ENCODE measurements at places on chromosomes 12 and 14. TPM values are rescaled to one million over a fixed set of nuclear protein-coding genes. Genes with fewer than 3 reads are reported as not detected.

DNA sequence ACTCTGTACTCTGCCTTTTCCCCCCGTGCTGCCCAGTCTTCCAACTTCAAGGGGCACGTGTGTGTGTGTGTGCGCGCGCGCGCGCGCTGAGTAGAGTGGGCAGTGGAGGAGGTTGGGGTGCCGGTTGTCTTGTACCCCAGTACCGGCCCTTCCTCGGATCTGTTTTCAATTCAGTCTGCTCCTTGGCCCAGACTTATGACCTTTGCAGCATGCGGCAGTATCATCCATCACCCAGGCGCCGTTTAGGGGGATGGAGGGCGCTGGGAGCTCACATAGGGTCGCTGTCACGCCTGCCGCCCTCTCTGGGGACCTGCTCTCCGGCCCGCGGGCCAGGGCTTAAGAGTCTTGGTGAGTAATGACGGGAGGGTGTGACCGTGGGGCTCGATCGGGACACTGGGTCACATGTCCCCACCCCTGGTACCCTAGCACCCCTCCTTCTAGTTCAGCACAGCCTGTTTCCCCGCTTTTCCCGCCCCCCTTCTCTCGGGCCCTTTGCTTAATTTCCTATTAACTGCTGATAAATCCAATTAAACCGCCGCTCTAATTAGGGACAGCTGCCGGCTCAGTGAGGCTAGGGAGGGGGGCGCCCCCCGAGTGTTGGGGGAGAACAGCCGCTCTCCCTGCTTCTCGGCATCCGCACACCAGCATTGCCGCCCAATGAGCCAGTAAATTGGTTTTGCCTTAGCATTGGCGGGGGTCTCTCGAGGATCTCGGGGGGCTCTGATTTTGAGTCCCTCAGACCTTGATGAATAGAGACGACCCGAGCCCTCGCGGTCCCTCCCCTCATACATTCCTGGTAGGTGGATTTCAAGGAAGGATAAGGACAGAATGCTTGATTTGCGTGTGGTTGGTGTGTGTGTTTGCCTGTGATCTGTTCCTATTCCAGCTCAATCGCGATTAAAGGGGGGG lies 9.3 kb downstream of the STAC3 start:
- peaks cover 77% of the 10 kb centered on the region for H3K27me3 ChIP-seq
- peak overlapping the region; percentile 60 for H3K4me3 ChIP-seq
- DNase-seq, result no peak
- no peaks in the 10 kb centered on the region for H3K36me3 ChIP-seq

TFCP2 gene
- total RNA-seq, result 19.4 TPM

DNA sequence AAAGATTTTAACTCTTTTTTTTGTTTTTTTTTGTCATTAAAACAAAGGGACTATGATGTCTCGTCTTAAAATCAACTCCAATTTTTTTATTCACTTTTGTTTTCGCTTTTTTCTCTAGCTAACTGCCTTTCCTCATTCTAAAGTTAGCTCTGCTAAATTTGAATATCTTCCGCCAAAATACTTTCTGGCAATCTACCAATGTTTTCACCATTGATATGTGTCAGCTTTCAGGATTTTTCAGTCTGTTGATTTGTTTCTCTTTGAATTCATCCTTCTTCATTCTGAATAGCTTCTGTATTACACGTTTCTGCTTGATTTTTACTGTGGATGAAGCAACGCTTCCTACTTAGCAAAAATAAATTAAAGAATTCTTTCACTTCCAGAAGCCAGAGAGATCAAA lies 38.7 kb upstream of the NOVA1 start:
- DNase-seq, result no peak
- no peaks in the 10 kb centered on the region for H3K36me3 ChIP-seq
- H3K4me1 ChIP-seq, result no peaks in the 10 kb centered on the region

DNA sequence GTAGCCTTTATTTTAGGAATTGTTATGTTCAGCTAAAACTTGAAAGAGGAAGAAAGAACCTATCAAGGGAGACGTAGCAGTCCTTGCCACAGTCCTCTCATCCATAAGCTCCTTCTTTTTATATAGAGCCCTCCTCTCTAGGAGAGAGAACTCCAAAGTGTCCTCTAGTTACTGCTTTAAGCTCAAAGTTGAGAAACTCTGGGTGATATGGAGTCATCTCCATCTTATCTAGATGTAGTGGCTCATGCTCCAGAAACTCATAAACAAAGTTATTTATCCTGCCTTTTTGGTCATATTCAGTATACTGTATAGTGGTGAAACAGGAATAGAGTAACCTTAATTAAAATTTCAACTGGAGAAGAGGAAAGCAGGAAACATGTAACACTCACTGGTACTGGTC lies 90.4 kb upstream of the ATF7IP start:
- no peak for DNase-seq
- no peaks in the 10 kb centered on the region for H3K27me3 ChIP-seq
- H3K36me3 ChIP-seq, result no peaks in the 10 kb centered on the region
- H3K27ac ChIP-seq, result no peak overlapping the region

GLIPR1L1 gene
- total RNA-seq, result not detected

LEMD3 gene
- total RNA-seq, result 11.5 TPM

DNA sequence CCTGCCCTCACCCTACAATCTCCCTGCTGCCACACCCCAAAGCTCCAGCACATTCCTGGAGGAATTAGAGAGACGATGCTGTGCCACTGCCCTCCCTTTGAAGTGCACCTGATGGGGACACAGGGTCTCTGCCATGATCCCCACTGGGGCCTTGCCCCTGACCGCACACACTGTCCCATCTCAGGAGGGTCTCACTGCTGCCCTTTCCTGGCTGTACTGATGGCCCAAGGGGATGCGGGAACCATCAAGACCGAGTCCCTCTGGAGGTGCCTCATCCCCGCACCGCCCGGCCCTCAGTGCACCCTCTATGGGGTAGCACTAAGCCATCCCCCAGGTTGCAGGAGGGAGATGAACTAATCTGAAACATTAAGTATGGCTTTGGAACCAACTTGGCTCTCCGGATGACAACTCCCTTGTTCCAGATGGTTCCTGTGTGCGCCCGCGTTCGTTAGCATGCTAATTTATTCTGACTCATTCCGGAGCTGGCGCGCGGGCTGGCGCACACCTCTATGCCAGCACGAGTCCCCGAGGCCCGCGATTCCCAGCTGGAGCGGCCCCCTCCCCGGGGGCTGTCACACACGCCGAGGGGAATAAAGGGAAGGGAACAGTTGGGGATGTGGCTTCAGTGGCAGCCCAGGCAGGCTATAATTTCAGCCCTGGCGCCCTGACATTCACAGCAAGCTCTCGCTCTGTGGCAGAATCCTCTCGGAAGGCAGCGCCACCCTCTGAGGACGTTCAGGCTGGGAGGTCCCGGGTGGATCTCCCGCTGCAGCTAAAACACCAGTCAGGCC lies 34.2 kb upstream of the C14orf180 start:
- H3K36me3 ChIP-seq, result no peaks in the 10 kb centered on the region
- DNase-seq, result no peak
- H3K4me3 ChIP-seq, result no peak overlapping the region

INHBC gene
- 0.06 TPM for total RNA-seq

DNA sequence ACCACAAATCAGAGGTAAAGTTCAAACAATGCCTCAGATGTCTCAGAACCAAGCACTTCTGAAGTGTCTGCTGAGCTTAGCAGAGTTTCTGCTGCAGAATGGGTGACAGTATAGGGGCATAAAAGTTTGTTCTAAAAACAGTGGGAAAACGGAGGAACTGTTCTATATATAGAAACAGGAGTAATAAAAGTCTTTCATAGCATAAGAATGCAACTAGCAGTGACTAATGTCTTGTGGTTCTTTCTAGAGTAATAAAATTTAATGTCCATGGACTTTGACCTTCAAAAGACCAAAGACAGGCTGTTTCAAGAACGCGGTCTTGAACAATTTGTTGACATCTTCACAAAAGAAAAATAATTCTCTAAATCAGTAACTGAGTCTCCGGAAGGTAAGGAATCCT lies 107.5 kb upstream of the FAR2 start:
- DNase-seq, result no peak
- no peaks in the 10 kb centered on the region for H3K36me3 ChIP-seq
- H3K4me1 ChIP-seq, result no peaks in the 10 kb centered on the region
- H3K27ac ChIP-seq, result no peak overlapping the region
- no peaks in the 10 kb centered on the region for H3K27me3 ChIP-seq

DNA sequence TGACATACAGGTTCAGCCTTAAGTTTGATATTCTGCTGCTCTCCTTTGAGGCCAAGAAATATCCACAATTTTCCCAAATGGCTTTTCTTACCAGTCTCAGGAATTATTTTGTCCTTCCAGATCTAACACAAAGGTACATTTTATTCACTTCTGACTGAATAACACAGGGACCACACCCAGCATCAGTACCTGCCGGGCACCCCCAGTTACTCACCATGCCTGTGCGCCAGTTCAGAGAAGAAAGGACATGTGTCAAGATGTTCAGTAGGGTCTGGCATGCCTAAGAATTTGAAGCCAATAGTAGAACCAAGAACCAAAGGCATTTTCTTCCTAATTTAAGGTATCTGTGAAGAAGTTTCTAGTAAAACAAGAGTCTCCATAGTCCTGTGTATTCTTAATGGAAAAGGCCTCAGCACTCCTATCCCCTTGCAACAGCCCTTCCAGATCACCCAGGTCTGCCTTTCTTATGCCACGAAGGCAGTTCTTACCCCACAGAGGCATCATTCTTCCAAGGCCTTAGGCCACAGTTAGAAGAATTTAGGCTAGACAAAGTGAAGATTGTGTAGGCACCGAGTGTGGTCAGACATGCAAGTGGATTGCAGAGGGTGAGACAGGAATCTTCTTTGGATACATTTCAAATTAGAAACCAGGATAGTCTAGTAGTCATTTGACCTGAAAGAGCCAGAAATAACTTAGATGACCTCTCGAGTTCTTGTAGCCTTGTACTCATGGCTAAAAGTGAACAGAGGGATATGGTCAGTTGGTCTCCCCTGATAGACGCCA lies 140.1 kb upstream of the HIF1A start:
- peaks cover 20% of the 10 kb centered on the region for H3K4me1 ChIP-seq
- no peak overlapping the region for H3K27ac ChIP-seq
- H3K4me3 ChIP-seq, result no peak overlapping the region

DNA sequence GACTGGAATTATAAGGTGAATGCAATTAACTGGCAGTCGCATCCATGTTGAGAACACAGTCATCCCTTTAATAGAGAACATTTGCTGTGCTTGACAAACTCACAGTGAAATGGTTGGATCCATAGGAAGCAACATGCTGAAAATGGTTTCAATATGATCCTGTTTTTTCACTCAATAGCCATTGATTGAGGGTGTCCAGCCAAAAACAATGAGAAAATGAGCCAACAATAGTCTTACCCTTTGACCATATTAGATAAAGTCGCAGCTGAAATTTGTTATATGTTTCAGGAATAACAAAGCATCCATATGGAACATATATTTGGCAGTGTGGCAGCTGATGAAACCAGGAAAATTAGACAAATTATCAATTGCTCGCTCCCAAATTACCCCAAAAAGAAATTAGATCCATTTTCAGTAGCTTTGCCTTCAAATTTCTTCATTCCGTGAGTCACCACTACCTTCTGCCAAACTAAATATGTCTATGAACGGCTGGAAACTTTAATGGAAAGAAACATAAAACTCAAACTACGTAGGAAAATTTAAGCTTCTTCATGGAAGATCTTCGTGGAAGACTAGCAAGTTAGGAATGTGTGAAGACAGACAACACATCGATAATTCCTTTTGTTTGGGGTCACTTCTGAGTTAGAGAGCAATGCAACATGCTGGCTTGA lies 17.4 kb downstream of the IGF1 start:
- no peaks in the 10 kb centered on the region for H3K4me1 ChIP-seq
- no peak overlapping the region for H3K4me3 ChIP-seq
- no peaks in the 10 kb centered on the region for H3K36me3 ChIP-seq
- DNase-seq, result no peak

- peak overlapping the region; percentile 91 for H3K27ac ChIP-seq
- no peaks in the 10 kb centered on the region for H3K27me3 ChIP-seq
- no peak for DNase-seq
Observed at GRCh38 chr14:91372671-91373495, 44.7 kb downstream of the CCDC88C start.

- H3K36me3 ChIP-seq, result no peaks in the 10 kb centered on the region
- no peaks in the 10 kb centered on the region for H3K27me3 ChIP-seq
- no peaks in the 10 kb centered on the region for H3K4me1 ChIP-seq
- H3K27ac ChIP-seq, result no peak overlapping the region
- no peak overlapping the region for H3K4me3 ChIP-seq
Observed at GRCh38 chr12:66831495-66831894, 152.6 kb upstream of the GRIP1 start.

DHRS4L2 gene
- 3.6 TPM for total RNA-seq
